ENCODE measurements at places on chromosomes 12 and 14.

DNA sequence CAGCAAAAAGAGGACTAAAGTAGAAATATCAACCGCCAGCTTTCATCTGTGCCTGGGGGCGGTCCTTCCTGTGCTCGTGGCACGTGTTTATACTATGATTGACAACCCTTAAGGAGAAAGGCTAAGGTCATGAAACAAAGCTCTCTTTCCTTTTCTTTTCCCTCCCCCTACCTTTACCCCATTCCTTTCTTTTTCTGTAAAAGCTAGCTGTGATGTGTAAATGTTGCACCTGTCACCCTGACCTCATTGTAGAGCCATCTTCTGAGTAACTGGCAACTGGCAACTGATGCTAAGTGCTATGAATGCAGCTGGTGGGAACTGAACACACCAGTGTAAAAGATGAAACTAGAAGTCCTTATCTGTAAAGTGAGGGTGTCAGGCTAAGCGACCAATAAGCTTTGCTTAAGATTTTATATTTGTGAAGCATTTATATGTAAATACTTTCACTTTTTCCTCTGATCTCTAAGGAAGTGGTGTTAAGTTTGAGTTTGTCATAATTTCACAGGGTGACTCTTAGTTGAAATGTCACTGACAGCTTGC, 102.8 kb upstream of the BCAT1 start:
- DNase-seq = peak; percentile 88

- DNase-seq = no peak
Observed at GRCh38 chr12:78086553-78087362, 256.1 kb downstream of the NAV3 start.

GRCh38 chr14:63200767-63201166, 3.5 kb upstream of the RHOJ start:
- DNase-seq = no peak

DNA sequence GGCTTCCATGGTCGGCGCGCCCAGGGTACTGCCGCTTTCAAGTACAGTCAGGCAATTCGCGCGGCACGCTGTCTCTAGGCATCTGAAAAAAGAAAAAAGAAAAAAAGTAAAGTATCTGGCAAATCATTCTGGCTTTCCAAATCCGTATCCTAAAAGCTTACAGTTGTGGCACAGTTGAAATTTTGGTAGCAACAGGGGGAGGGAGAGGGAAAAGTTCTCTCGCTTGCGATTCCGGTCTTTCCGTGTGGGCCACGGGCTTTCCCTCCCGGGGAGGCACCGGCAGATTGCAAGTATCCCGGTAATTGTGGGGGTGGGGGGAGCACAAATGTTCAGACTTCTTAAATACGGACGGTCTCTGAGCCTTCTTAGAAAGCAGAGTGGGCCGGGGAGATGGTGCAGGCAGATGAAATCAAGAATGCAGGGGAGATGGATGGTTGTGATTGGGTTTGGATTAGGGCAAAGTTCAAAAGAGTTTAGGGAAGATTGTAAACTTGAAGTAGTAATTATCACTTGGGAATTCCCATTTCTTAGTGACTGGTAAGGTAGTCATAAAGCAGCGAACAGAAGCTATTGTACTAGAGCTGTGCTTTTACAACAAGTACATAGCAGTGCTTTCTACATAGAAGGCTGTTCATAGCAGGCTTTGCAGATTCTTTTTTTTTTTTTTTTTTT, 1.2 kb downstream of the SOCS2 start:
- DNase-seq = peak; percentile 10

DNA sequence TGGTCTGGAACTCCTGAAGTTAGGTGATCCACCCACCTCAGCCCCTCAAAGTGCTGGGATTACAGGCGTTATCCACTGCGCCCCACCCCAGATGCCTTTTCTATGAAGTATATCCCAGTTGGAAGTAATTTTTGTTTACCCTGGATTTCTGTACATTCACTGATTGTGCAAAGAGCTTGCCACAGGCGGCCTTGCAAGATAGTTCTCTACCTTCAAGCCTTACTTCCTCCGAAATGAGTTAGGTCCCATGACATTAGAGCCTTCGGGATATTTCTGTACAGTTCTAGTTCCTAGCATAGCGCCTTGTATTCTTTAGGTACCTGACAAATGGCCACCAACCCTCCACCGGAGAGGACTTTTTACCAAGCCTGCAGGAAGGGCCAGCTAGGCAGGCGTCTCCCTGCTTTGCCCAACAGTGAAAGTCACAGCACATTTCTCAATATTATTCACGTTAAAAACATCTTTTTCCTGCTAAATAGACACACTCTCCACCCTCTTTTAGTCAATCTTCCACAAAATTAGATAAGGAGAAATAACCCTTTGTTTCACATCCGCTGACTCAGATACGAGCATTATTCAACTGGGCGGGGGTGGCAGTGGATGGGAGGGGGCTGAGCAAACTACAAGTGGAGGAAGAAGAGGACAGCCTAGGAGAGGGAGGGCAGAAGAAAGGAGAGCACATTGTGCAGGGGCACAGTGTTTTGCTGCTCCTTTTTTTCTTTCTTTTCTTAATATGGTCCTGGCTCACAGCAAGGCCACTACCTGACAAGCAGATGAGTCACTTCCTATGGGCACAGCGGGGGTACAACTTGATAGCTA, 40.0 kb upstream of the CAPRIN2 start:
- DNase-seq = no peak

DNA sequence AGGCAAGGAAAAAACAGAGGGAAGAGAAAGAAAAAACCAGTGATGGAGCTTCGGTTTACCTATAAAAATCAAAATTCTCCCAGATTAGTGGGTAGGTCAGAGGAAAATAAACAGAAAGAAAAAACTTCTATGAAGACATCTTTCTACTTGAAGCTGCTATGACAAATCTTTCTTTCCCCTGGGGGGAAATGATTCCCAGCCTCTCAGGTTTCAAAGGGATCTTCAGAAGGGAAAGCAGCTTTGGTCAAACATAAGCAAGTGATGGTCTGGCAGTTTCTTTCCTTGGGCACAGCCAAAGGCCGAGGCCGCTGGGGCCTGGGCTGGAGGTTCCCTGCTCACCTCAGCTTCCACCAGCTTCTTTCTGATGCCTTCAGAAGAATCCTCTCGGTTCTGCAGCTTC, 104.5 kb downstream of the PRKAB1 start:
- no peak for DNase-seq

DNA sequence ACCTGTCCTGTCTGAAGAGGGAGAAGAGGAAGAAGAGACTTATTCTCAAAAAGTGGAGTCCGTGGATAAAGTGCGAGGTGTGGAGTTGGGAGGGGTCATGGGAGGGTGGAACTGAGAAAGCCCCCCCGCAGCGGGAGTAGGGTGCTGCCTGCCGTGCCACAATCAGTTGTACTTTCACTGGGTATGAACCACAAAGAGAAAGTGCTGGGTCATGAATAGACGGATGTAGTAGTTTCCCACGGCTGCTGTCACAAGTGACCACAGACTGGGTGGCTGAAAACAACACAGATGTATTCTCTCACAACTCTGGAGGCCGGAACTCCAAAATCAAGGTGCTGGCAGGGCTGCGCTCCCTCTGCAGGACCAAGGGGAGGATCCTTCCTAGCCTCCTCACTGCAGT, 5.5 kb downstream of the DNAH10 start:
- peak; percentile 90 for DNase-seq

DNA sequence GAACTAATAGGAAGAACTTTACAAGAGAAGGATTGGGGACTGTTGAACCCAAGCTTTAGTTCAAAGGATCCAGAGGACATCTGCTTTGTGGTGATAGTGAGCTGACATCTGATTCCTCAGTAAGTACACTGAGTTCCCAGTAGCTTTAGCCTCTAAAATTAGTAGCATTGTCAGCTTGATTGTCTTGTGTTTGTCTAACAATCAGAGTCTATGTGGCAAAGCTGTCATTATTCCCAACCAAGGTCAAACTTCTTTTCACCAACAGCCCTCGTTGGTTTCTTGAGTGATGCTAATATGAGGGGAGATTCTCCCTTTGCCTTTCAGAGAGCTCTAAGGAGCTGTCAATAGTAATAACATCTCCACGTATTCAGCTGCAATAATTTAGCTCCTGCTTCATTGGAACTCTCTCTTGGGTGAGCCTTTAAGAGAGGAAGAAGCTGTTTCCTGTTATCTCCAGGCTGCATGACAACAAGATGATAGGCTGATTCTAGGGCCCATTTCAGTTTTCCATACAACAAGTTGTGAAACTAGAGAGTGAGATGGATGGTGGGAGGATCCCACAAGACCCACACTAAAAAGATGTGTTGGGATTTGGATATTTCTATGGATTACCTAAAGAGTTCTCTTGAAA, 46.7 kb downstream of the TGFB3 start:
- no peak for DNase-seq

DNA sequence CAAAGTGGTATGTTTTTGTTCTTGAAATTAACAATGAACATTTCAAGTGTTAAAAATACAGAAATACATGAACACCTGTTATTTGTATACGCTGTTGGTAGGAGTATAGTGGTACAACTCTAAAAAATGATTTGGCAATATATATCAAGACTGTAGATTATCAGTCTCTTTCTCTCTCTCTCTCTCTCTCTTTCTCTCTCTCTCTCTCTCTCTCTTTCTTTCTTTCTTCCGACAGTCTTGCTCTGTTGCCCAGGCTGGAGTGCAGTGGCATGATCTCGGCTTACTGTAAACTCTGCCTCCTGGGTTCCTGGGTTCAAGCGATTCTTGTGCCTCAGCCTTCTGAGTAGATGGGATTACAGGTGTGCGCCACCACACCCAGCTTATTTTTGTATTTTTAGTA, 12.6 kb downstream of the HEBP1 start:
- no peak for DNase-seq

DNA sequence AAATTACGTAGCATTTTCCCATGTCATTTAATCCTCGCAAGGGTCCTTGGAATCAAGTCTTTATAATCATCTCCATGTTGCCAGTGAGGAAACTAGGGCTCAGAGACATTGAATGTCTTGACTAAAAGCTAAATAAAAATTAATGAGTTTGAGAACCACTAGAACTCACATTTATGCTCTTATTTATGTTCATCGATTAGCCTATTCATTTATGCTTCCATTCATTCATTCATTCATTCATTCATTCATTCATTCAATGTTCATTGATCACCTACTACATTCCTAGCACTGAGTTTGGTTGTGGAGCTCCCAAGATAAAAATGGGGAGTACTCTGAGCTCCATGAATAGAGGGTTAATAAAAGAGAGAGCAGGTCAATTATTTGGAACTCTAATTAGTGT, 59.7 kb downstream of the KCNA1 start:
- no peak for DNase-seq

DNA sequence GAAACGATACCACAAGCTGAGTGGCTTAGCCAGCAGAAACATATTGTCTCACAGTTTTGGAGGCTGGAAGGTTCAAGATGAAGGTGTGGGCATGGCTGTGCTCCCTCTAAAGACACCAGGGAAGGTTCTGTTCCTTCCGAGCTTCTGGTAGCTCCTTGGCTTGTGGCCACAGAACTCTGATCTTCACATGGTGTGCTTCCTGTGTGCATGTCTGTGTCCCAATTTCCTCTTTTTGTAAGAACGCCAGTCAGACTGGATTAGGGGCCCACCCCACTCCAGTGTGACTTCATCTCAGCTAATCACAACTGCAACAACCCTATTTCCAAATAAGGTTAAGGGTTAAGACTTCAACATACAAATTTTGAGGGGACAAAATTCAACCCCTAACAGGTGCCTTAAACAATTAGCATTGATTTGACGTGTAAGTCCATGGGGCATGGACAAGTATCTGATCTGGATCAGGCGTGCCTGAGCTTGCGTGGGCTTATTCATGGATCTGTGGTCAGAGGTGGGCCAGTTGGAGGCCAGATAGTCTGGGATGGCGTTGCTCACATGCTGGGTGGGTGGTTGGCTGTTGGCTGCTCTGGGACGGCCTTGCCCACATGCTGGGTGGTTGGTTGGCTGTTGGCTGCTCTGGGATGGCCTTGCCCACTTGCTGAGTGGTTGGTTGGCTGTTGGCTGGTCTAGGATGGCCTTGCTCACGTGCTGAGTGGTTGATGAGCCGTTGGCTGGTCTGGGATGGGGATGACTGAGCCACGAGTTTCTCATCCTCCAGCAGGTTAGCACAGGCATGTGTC, 88.5 kb downstream of the LGMN start:
- DNase-seq = peak; percentile 45

- DNase-seq = peak; percentile 18
Observed at GRCh38 chr12:26058818-26059217, 66.0 kb downstream of the BHLHE41 start.

- no peak for DNase-seq
Observed at GRCh38 chr12:130463818-130464670, 126.4 kb downstream of the PIWIL1 start.

- DNase-seq = no peak
Observed at GRCh38 chr14:64826333-64826732, 53.4 kb downstream of the SPTB start.

GRCh38 chr14:75753696-75754095, 92.7 kb downstream of the TTLL5 start:
- DNase-seq = no peak

GRCh38 chr12:117596968-117597367, 235.5 kb upstream of the NOS1 start:
- DNase-seq = no peak

- DNase-seq = no peak
Observed at GRCh38 chr14:25501749-25502148, 451.8 kb upstream of the STXBP6 start.

DNA sequence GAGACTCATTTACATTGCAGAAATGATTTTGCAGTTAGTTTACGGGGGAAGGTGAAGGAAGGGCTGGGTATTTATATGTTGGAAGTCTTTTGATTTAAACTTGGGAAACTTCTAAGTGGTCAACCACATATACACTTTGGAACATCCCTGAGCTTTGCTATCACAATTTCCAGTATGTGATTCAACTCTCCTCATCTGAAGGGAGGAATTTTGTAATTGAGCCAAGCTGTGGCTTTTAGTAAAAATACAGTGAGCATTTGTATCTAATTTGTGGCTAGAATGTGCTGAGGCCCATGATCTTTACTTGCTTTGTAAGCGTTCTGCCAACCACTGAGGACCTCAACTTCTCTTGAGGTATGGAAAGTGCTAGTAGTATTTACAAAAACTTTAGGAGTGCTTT, 235.0 kb upstream of the PDZRN4 start:
- no peak for DNase-seq

- DNase-seq = no peak
Observed at GRCh38 chr14:53016491-53016890, 65.6 kb upstream of the FERMT2 start.

DNA sequence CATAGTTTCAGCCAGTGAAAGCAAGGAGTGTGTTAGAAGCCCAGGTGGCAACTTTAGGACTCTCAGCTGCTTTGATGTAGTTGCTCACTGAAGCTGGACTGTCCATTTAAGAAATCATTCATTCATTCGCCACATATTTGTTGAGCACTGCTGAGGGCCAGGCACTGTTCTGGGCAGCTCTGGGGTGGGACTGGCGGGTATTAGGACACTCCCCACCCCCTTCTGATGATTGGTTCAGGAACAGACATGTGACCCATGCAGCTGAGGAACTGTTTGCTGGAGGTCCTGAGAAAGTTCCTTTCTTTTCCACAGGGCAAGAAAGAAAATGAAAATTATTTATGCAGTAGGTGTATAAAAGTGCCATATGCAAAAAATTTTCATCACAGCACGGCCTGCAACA, 70.3 kb upstream of the CHST11 start:
- no peak for DNase-seq
